ENCODE measurements at places on chromosomes 5 and 9.

GRCh38 chr5:132825033-132825833 is 5.2 kb downstream of the SHROOM1 start:
- DNase-seq: no peak

DNA sequence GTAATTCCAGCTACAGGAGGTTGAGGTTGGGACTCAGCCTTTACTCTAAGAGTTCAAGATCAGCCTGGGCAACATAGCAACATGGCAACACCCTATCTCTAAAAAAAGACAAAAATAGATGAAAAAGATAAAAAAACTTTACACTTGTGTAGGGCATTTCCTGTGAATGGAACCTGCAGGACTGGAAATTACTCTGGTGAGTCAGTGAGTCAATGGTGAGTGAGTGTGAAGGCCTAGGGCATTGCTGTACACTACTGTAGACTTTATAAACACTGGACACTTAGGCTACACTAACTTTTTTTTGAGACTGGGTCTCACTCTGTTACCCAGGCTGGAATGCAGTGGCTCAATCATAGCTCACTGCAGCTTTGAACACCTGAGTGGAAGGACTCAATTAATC is 19.5 kb upstream of the ARSI start:
- no peak for DNase-seq

DNA sequence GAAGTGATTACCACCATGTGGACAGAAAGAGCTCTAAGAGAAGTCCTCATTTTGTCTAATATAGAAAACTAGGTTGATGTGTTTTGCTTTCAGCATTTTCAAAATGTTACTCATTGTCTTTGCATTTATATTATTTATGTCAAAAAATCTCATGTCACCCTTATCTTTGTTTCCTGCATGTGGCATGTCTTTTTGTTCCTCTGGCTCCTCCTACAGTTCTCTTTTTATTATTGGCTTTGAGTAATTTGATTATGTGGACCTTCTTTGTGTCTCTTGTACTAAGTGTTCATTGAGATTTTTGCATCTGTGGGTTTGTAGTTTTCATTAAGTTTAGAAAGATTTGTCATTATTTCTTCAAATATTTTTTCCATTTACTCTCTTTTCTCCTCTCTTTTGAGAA is 58.8 kb downstream of the GNG10 start:
- DNase-seq: no peak

GRCh38 chr5:116522356-116523136 is 52.1 kb downstream of the SEMA6A start:
- no peak for DNase-seq

DNA sequence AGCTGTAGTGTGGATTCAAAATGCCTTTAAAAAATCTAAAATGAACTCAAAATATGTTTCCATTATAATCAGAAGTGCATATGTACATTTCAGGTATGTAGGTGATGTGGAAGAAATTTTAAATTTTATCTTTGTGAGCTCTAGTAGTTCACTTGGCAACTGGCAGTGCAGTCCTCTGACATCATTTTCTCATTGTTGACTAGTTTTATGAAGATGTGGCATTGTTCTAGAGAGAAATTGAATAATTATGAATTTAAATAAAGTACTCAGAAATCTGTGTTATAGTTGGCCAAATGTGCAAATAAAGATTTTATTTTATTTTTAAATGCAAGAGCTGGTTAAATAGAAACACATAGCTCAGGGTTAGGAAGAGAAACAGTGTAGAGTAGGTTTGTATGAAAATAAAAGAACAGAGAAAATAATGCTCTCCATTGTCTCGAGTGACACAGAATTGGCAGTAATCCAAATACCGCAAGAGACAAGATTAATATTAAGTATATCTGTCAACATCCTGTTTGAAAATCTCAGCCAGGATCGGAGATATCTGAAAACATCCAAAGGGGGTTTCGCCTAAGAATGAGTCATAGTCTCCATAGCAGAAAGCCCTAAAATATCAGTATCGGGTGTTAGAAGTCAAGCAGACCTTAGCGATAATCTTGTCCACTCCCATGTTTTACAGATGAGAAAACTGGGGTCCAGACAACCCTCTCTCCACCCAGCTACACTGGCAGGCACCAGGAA is 189.4 kb downstream of the CCDC192 start:
- DNase-seq: no peak

DNA sequence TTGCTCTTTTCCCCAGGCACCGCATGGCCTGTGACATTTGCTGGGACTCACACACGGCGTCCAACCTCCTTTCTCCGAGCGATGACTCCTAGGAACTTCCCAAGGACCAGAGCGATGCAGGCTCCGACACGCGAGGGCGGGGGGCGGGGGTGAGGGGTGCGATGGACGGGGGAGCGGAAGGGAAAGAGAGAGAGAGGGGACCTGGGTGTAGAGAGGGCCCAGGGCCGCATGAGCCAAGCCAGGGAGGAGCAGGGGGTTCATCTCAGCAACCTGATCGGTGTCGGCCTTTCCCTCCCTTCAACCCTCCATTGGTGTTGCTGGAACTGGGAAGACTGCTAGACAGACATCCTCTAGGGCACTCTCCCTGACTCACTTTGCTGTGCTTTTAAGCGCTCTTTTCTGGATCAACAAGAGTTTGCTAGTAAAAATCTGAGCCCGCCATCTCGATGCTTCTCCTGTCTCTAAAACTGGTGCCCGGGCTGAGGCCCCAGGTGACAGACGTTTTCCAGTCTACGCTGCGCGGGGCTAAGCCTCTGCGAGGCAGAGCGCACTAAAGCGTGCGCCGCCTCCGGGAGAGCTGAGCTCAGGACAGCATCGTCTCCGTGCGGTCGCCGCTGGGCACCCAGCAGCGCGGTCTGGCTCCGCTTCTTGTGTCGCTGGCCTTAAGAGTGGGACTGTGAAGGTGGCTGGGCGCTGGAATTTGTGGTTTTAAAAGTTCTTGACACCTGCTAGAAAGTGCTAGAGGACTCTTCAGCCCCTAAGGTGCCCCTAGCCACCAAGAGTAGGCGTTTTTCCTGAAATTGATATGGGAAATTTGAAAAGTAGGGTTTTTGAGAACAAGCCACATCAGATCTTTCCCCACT is 1.0 kb upstream of the TSLP start:
- DNase-seq: no peak

DNA sequence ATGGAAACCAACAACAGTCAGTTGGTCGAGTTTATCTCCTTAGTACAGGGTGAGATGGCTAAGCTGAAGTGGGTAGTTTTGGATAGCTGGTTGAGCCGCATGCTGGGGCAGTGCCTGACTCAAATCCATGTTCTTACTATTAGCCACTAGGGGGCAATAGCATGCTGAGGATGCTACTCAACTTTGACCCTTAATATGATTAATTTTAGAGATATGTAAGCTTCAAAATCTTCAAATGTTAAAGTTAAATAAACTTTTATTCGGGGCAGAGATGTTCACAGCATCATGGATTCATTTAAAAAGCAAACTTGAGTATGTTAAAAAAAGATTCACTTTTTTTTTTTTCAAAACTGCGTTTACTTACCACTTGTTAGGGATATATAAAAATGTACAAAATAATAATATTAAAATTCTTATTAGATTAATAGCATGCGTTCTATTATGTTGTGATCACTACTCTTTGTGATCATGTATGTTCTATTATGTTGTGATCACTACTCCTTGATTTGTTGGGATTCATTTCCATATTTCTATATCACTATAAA is 57.0 kb downstream of the C9orf153 start:
- DNase-seq: peak; percentile 20

- no peak for DNase-seq
These were observed 33.0 kb downstream of the GADD45G start for GRCh38 chr9:89637787-89638186.

- no peak for DNase-seq
These were observed 18.5 kb upstream of the SNX2 start for GRCh38 chr5:122756264-122756911.

GRCh38 chr5:116372931-116373597 is 201.6 kb downstream of the SEMA6A start:
- DNase-seq: no peak

DNA sequence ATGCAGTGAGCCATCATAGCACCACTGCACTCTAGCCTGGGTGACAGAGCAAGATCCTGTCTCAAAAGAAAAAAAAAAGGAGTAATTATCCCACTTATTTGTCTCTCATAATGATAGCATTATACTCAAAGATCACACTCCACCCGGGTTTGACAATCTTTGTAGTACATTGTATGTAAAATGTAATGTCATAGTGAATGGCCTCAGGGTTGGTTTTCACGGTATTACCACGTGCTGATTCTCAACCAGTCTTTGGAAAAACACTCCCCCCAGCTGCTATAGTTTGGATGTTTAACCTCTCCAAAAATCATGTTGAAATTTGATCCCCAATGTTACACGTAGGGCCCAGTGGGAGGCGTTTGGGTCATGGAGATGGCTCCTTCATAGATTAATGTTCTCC is 402.4 kb upstream of the GRAMD2B start:
- no peak for DNase-seq

DNA sequence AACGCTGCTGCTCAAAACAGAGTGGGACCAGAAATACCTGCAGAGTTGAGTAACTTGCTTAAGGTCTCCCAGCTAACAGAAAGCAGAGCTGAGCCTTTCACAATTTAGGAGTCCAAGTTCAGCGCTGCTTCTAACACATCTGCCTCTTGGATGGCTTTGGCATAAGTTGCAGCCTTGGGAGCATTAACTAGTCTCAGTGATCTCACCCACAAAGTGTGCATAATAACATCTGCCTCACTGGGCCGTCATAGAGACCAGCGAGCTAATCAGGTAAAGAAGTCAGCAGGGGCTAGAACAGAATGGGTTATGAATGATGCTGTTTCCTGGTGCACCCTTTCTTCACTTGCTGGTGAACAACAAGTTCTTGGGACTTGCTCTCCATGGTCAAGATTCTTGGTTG is 36.5 kb downstream of the WWC1 start:
- no peak for DNase-seq

DNA sequence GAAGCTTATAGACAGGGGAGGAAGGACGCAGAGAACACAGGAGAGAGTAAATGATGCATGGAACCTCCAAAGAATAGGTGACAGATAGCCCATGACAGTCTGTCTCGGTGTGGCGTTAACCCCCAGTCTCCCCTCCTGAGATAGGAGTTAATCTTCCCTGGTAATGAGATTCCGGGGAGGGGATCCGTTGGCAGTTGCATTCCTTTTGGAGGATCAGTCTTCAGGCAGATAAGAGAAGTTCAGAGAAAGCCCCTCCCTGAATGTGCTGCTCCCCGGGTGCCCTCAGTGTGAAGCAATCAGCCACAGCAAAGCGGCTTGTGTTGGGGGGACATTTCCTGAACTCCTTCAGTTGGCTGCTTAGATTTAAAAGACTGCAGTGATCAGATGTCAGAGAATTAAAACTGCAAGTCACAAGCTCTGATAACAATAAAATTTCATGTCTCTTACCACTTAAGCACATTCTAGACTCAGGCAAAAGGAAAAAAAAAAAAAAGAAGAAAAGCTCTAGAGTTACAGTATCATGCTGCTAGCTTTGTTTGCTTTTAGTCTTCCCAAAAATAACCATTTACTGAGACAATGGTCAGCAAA is 121.1 kb downstream of the EGFLAM start:
- DNase-seq: no peak

DNA sequence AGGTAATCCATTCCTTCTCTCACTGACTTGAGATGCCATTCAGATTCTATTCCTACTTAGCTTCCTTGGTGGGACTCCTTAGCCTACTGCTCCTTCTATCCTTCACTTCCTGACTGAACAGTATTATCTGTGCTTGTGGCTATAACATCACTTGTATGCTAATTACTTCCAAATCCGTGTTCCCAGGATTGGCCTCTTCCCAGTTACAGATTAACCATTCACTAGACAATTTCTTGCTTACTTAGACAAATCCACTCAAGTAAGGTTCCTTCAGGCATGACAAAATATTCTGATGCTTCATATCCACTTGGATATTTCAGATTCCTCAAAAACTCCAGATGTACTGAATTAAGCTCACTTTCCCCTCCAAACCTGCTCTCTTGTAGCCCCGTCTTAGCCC is 18.3 kb downstream of the LIFR start:
- DNase-seq: no peak

- no peak for DNase-seq
These were observed 148.8 kb downstream of the MACIR start for GRCh38 chr5:103407402-103407801.

GRCh38 chr9:87479801-87480201 is 17.9 kb upstream of the DAPK1 start:
- peak; percentile 53 for DNase-seq

- no peak for DNase-seq
These were observed 111.5 kb upstream of the CTSL start for GRCh38 chr9:87614397-87614796.

DNA sequence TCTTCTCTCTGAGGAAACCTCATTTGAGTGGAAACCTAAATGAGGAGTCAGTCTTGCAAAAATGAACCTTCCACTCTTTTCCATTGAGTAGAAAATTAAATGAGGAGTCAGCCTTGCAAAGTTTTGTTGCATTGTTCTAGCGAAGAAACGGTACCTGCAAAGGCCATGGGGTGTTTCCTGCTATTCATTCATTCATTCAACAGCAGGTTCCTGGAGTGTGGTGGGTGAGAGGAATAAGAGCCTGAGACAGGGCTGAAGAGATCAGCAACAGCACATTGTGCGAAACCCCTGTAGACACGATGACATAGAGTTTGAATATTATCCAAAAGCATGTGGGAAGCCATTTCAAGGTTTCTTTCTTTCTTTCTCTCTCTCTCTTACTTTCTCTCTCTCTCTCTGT is 14.6 kb upstream of the SETX start:
- no peak for DNase-seq

DNA sequence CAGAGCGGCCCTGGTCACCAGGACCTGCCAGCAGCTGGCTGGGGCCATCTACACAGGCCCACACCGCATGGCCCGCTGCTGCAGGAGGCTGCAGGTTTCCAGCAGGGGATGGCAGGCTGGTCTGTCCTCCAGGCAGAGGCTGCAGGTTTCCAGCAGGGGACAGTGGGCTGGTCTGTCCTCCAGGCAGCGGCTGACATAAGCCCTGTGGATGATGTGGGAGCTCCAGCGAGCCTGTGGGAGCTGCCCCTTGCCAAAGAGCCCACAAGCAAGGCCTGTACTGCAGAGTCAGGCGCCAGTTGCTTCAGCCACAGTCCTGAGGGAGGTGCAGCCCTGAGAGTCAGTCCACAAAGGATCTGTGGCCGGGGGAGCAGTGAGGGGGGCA is 18.5 kb downstream of the TPPP start:
- no peak for DNase-seq

GRCh38 chr9:16207161-16207560 is 654.3 kb downstream of the CCDC171 start:
- DNase-seq: no peak

DNA sequence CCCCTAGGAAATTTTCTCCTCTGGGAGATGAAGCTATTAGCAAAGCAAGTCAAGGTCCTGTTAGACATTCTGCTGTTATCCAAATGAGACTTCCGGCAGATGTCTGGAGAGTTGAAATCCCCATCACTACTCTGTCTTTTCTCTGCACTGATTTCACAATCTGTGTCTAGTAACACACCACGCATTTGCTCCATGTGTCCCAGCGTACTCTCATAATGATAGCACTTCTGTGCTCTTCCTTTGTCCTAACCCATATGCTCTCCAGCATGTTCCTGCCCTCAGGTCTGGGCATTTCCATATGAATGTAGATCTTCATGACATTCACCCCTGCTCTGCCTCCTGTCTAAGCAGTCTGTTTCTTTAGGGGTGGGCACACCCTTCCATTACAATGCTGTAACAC is 1949.0 kb upstream of the WWC1 start:
- DNase-seq: no peak
